Putamen (tissue), 1 donor: ENCODE measurements at places on chromosomes 12 and 14.

GRCh38 chr12:52360663-52361271 is 6.5 kb downstream of the KRT85 start:
- DNase-seq: no peak

GRCh38 chr12:1403417-1403816 is 191.0 kb downstream of the FBXL14 start:
- DNase-seq: no peak

DNA sequence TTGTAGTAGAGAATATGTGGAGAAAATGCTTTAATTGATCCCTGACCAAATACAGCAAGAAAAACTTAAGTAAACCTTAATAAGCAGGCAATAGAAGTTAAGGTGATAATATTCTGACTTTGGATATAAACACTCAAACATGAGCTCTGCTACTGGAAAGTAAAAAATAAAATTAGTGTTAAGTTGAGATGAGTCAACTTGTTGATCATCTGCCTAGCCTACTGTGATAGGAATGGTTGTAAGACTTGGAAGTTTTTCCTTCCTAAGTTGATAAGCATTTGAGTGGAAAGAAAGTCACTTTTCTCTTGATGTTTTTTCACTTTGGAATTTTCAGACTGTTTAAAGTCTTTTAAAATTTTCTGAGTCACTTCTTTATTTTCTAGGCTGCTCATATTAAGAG is 26.0 kb downstream of the ADIPOR2 start:
- no peak for DNase-seq

DNA sequence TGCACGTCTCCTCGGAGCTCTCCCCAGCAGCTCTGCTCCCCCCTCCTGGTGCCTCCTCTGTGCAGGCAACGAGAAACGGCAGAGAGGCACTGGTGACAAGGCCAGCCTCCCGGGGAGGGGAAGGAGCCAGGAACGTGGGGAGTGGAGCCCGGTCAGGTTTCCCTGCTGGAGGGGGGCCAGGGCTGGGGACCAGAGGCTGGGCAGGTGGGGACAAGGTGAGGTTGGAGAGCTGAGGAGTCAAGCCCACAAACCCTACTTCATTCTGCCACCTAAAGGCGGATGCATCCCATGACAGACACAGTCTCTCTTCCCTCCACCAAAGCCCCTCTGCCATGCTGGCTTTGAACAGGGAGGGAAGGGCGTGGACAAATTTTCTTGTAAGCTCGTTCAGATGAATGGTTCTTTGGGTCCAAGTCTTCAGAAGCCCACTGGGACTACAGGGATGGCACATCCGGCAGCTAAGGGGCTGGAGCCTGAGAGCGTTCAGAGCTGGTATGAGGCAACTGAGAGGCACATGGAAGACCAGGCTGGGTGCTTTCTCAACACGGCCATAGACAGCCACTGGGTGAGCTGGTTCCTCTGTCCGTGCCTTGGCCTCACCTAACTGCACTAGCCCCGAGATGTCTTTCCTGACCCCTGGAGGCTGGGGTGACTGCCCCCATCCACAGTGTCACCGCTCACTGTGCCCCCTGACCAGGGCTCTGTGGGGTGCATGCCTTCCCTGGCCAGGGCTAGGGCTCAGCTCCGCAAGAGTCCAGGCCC is 105.9 kb downstream of the RBM19 start:
- DNase-seq: no peak

DNA sequence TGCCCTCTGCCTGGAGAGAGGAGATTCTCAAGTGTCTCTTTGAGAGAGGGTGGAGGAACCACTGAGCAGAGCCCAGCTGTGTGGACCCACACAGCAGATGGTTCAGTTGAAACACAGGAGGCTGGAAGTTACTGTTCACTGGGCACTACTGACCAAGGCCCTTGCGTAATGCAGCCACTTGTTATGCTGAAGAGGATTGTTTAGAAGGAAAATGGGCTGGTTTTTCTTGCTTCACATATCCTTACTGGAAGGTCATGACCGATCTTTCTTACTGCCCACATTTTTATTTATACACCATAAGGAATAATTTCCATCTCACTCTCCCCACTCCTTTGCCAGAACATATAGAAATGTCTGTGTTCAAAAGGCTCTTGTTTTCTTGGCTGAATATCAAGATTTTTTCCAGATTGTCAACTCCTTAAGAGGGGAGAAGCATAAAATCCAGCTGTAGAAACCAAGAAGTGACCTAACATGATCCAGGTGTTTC is 375.1 kb upstream of the DDHD1 start:
- DNase-seq: no peak
